ENCODE measurements at places on chromosomes 1 and 21.

DNA sequence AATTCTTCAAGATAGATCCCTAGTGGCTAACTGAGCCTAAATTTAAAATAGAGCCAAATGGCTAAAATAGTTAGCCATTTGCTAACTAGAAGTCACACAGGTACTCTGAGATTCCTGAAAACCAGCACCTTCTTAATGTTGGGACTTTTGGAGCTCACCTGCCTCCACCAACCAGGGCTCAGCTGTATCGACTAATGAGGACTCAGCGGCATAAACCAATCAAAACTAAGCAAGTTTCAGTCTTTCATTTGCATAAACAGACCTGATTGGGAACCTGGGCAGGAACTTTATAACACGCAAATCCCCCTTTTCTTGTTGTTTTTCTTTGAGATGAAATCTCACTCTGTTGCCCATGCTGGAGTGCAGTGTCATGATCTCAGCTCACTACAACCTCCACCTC is 28.5 kb downstream of the TNFRSF9 start:
- DNase-seq = no peak

DNA sequence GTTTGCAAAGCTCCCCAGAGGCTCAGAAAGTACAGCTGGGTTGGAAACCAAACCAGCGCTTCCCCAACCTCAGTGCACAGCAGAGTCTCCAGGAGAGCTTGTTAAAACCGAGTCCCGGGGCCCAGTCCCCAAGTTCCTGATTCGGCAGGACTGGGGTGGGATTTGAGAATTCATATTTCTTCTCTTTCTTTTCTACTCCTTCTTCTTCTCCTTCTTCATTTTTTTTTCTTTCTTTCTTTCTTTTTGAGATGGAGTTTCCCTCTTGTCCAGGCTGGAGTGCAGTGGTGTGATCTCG is 136.8 kb downstream of the PGBD5 start:
- peak; percentile 64 for DNase-seq

GRCh38 chr1:59367301-59368007 is 70.6 kb downstream of the FGGY start:
- no peak for DNase-seq

DNA sequence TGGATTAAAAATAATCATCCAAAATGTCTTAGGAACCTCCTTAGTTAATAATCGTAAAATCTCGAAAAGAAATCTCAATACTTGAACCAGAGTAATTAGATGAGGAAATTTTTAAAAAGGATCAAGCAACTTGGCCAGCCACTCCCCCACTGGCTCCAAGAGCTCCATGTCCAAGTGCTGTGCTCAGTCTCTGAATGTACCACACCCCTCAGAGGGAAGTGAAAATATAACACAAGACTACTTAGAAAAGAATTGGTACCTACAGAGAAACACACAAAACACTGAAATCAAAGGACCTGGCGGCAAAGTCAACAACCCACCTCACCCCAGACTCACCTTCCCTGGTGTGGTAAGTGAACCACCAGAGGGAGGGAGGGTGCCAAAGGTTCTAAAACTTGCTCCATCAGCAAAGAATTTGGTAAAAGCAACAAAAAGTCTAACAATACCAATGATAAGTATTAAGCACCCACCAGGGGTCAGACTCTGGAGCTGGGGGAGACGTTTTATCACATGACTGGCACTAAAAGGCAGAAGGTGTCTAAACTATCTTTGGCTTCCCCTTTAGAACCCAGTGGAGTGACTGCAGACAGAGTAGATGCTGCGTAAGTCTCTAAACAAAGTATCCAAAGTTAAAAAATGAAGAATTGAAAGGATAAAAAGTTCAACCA is 14.0 kb downstream of the LBR start:
- no peak for DNase-seq

DNA sequence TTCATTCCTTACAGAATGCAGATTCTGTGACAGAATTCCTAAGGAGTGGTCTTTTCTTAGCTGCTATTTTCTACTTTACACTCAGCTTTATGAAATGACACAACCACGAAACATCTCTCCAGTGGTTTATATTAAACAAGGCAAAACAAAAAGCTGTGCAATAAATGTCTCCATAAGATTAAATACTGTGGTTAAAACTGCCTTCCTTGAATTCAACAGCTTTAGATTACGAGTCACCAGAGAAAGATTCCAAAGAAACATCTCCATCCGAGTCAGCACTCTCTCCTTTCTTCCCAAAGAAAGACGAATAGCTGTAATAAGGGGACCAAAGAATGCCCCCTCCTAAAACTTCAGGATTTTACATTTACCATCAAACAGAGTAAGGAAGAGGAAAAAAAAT is 4.6 kb upstream of the C1orf87 start:
- no peak for DNase-seq

GRCh38 chr1:2974701-2975301 is 46.5 kb upstream of the ACTRT2 start:
- no peak for DNase-seq

DNA sequence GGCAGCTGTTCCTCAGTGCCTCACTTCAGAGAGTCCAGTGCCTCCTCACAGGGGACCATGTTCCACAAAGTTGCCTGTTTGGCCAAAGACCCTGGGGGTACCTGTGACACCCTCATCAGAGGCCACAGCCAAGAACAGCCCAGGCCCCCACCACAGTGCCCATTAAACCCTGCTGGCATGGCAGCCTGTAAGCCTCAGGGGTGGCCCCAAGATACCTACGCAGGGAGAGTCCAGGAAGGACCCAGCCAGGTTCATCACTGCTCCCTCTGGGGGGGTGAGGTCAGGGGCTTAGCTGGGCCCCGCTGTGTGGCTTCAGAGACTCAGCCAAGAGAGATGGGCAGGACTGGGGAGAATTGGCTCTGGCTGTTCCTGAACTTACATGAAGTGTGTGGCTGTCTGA is 19.1 kb upstream of the PRDM16 start:
- DNase-seq = peak; percentile 52

GRCh38 chr1:1430114-1430982 is 5.1 kb upstream of the VWA1 start:
- DNase-seq = peak; percentile 86

- DNase-seq = peak; percentile 55
These were observed 49.4 kb downstream of the LGR6 start for GRCh38 chr1:202243006-202243405.

- no peak for DNase-seq
These were observed 12.6 kb downstream of the TMEM269 start for GRCh38 chr1:42797414-42797813.

GRCh38 chr1:4050998-4051397 is 150.9 kb upstream of the C1orf174 start:
- no peak for DNase-seq

DNA sequence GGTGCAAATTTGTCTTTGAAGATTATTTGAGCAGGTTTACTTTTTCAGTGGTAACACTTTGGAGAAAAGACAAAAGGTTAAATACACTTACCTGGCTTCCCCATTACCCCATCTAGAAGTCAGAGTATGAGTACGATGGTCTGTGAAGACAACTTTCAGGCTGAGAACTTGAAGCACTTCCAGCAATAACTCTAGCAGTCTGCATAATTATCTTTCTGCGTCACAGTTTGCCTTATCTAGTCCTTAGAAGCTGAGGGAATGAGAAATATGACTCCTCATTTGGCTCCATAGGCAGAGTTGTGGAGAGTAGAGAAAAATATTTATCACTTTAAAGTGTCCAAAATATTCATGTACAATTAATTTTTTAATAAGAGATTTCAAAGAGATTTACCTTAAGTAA is 323.4 kb upstream of the CAMK1G start:
- DNase-seq = no peak

DNA sequence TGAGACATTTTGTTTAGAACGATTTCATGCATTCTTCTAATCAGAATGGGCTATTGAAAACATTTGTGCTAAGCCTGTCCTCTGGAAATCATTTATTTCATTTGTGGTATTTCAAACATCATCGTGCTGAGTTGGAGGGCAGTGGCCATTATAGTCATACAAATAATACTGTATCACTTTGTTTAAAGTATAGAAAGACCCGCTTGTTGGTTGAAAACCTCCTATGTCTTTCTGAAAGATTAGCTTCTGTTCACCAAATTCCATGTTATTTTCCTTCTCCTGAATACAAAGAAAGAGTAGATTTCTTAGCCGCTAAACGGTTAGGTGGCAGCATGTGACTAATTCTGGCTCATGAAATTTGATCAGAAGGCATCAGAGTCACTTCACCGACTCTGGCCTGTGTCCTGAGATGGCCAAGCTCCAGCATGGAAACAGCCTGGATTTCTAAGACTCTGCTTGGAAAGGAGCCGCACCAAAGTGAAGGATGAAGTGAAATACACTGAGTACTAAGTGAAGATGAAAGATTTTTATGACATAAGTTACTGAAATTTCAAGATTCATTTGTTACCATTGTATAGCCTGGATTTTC is 355.1 kb downstream of the USP25 start:
- no peak for DNase-seq

GRCh38 chr1:202578001-202578504 is 132.2 kb downstream of the SYT2 start:
- DNase-seq = no peak

GRCh38 chr1:45762291-45762690 is 11.8 kb upstream of the IPP start:
- DNase-seq = no peak

DNA sequence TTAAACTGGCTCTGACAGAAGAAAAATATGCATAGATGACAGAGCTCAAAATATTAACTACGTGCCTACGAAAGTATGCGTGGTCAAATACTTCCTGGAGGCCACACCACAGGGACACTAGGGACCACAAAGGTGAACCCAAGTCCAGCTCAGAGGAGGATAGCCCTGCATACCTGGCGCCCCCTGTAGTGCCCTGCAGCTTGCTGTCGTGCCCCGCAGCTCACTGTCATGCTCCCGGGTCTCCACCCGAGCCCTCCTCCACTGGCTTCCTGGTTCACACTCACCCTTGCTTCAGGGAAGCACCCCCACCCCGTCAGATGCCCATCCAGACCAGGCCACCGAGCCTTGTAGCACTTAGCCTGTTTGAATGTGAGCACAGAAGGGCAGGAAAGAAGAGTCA is 16.7 kb upstream of the NADK start:
- no peak for DNase-seq

- DNase-seq = no peak
These were observed 42.5 kb downstream of the MAB21L3 start for GRCh38 chr1:116153692-116154031.

DNA sequence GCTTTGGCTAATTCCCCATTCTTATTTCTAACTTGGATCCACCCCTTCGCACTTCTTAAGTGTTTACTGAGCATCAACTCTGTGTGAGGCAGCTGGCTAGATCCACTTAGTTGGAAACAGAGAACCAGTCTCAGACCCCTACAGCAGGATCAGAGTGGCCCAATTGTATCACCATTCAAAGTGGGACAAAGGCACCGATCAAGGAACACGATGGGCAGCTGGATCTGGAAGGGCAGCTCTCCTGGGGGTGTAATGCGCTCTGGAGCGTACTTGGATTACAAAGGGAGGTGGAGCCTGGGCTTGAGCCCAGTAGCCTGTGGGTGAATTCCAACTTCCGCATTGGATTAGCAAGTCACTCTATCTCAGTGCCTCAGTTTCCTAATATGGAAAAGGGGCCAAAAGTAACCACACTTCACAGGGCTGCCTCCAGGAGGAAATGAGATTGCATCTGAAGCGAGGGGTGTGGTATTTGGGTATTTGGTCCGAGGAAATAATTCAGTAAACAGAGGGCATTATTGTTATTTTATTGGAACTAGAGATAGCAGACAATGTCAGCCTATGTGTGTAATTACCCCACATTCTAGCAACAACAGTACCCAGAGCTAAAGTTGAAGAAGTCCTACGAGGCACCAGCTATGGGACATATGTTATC is 11.9 kb downstream of the ECE1 start:
- DNase-seq = no peak

DNA sequence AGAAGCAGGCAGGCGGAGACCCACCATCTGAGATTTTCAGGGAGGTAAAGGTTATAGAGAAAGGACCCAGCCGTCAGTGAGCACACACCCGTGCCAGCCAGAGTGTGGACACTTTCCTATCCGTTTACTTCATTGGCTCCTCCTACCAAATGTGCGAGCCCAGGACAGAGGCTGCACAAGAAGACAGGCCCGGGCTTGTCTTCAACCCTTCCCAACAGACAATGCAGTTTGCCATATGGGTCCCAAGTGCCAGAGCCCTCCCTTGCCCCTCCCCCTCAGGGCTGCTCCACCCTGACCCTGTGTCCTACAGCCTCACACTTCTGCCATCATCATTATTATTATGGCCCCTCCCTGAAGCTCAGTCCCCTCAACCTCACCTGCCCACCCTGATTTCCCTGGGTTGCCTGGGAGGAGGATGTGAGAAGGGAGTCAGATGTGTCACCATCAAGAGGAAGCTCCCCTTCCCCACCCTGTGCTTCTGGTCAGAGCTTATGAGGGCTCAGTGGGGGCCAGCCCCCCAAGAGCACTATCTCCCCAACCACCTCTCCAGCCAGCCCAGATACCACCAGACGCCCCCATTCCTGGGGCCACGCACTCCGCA is 9.4 kb downstream of the LAPTM5 start:
- DNase-seq = no peak

GRCh38 chr1:218624052-218624451 is 278.9 kb downstream of the TGFB2 start:
- no peak for DNase-seq

- no peak for DNase-seq
These were observed 4.1 kb downstream of the PDC start for GRCh38 chr1:186456729-186457255.

GRCh38 chr1:203537806-203538464 is 44.0 kb downstream of the OPTC start:
- no peak for DNase-seq

DNA sequence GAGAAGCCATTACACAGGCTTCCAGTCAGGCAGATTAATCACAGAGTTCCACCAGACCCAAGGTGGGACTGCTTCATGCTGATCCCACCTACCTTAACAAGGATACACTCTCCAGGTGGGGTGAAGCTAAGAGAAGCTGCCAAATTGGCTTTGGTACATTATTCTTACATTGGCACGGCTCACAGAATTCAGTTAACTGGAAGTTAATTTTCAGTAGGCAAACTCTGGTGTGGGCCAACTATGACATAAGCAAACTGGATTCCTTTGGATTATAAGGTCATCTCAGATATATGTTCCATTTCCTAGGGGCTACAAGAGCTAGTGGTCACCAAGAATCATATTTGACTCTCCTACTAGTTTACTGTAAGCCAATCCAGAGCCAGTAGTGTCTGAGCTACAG is 448.8 kb upstream of the BEND5 start:
- DNase-seq = no peak

DNA sequence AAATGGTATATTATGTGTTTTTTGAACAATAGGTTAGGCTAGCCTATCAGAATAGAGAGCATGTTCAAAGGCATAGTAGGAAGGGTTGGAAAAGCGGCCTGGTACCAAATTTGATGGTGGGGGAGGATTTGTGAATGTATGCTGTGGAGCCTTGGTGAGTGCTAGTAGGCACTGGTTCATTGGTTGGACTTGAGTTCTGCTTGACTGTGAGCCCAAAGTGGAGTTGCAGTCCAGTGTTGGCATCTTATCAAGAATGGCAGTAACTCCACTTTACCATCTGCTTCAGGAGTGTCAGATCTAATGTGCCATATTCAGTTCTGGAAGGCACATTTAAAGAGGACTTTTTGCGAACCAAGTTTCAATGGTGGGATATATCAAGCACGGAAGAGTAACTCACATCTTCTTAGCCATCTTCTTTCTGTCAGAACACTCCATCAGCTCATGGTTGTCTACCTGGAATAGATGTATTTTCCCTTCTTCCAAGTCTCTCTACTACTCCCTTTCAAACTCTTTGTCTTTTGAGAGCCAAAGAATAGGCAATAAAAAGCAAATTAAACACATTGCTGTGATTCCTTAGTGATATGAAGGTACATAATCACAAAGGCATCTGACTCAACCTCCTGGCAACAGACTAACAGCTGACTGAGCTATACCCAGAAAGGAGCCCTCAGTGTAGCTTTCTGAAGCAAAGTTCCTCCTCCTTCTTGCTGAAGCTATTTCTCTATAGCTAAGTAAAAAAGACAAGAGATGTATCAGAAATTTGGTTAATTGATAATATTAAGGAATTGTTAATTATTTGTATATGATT is 21.7 kb downstream of the LRRC8B start:
- no peak for DNase-seq

All from spleen (tissue), 13 donors.